ENCODE measurements at places on chromosomes 3 and 15.

GRCh38 chr15:63972801-63973200 lies 73.5 kb downstream of the DAPK2 start:
- no peak for DNase-seq

DNA sequence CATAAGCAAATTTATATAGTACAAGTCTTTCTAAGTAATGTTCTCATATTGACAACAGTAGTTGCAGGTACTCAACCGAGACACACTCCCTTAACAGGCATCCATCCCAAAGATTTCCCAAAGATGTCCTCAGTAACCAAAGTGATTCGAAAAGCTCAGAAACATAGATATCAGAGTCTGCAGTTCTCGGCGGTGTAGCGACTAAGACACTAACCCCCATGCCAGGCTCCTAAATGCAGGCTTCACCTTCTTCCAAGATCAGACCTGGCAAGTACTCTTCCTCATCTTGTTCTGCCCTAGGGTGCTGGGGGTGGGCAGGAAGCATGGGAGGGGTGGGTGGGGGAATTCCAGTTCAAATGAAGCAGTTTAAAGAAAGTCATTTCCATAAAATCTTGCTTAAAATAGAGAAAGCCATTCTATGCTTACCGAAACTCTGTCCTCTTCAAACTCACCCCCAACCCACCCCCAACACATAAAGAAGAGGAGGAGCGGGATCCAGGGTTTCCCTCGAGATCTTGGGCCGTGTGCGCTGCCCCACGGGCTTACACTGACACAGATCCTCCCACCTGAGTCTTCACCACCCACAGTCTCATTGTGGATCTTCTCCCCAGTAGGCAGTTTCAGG lies 59.0 kb upstream of the BCL6 start:
- no peak for DNase-seq

DNA sequence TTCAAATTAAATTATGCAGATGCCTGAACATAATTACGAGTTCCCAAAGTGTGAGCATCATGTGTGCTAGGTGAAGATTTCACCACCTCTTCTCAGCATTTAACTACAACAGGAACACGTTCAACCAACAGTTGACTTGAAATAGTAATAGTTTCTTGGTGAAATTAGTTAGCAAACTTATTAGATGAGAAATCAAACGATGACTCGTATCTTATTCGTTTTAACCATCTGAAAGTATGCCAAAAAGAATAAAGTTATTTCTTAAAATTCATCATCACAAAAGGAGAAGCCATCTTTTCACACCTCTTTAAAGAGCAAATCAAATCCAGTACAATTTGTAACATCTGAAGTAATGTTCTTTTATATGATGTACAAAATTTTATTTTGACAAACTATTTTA lies 2.3 kb downstream of the BNC1 start:
- no peak for DNase-seq

GRCh38 chr15:99181545-99181971 lies 67.8 kb downstream of the TTC23 start:
- peak; percentile 59 for DNase-seq
